ENCODE measurements at places on chromosomes 11 and 22. TPM values are rescaled to one million over a fixed set of nuclear protein-coding genes. Genes with fewer than 3 reads are reported as not detected.

GRCh38 chr11:88799771-88800500 is 265.8 kb downstream of the GRM5 start:
- H3K36me3 ChIP-seq: no peaks in the 10 kb centered on the region
- no peak for DNase-seq
- H3K27ac ChIP-seq: no peak overlapping the region
- no peaks in the 10 kb centered on the region for H3K27me3 ChIP-seq
- no peaks in the 10 kb centered on the region for H3K4me1 ChIP-seq
- no peak overlapping the region for H3K4me3 ChIP-seq

The CECR2 gene
- total RNA-seq: not detected

- no peaks in the 10 kb centered on the region for H3K4me1 ChIP-seq
- H3K36me3 ChIP-seq: no peaks in the 10 kb centered on the region
- no peaks in the 10 kb centered on the region for H3K27me3 ChIP-seq
- no peak overlapping the region for H3K27ac ChIP-seq
- H3K4me3 ChIP-seq: no peak overlapping the region
Observed at GRCh38 chr11:10076458-10077141, 217.4 kb downstream of the SBF2 start.

The NEFH gene
- total RNA-seq: 5.1 TPM

GRCh38 chr11:131178020-131178419 is 192.4 kb upstream of the NTM start:
- H3K27ac ChIP-seq: no peak overlapping the region
- no peak overlapping the region for H3K4me3 ChIP-seq
- no peaks in the 10 kb centered on the region for H3K4me1 ChIP-seq
- no peaks in the 10 kb centered on the region for H3K36me3 ChIP-seq

Data from PC-9 (cell line).